Cerebellar nuclear complex (tissue), 1 donor: ENCODE measurements at places on chromosomes 2 and 18.

DNA sequence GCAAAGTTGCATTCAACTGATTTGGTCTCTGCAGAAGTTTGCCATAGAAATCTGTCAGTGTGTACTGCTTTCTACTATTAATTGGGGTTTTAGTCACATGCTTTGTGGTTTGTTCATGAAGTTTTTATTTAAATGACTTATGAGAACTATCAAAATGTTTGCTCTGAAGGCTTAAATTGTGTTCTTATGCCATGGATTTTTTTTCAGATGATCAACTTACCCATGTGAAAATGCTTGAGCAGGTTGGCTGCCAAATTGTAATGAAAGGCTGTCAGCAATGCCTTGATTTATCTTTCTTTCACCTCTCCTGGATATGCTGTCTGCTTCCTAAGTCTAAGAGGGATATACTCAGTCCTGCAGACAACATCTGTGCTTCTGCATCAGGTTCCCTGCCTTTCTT is 50.7 kb downstream of the FMNL2 start:
- no peak for DNase-seq

GRCh38 chr2:118032169-118033013 is 18.5 kb upstream of the CCDC93 start:
- no peak for DNase-seq

DNA sequence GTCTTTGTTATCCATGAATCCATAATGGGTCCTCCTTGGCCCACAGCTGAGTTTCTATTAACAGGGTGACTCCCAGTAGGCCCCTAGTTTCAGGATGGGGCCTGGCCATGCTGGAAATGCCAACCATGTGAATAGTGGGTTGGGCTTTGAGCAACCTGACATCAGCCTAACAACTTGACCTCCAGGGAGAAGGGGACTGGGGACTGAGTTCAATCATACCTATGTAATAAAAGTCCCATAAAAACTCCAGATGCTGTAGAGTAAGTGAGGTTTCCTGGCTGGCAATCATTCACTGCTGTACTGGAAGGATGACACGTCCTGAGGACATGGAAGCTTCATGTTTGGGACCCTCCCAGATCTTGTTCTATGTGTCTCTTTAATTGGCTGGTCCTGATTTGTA is 7.9 kb downstream of the REV1 start:
- DNase-seq, result no peak

DNA sequence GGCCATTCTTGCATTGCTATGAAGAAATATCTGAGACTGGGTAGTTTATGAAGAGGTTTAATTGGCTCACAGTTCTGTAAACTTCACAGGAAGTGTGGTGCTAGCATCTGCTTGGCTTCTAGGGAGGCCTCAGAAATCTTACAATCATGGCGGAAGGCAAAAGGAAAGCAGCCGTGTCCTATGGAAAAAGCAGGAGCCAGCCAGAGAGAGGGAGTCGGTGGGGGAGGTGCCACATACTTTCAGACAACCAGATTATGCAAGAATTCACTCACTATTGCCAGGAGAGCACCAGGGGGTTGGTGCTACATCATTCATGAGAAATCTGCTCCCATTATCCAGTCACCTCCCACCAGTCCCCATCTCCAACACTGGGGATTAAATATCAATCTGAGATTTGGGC is 64.1 kb downstream of the CPS1 start:
- DNase-seq, result no peak

- DNase-seq, result no peak
These were observed 34.9 kb downstream of the SUCLG1 start for GRCh38 chr2:84424152-84424551.

DNA sequence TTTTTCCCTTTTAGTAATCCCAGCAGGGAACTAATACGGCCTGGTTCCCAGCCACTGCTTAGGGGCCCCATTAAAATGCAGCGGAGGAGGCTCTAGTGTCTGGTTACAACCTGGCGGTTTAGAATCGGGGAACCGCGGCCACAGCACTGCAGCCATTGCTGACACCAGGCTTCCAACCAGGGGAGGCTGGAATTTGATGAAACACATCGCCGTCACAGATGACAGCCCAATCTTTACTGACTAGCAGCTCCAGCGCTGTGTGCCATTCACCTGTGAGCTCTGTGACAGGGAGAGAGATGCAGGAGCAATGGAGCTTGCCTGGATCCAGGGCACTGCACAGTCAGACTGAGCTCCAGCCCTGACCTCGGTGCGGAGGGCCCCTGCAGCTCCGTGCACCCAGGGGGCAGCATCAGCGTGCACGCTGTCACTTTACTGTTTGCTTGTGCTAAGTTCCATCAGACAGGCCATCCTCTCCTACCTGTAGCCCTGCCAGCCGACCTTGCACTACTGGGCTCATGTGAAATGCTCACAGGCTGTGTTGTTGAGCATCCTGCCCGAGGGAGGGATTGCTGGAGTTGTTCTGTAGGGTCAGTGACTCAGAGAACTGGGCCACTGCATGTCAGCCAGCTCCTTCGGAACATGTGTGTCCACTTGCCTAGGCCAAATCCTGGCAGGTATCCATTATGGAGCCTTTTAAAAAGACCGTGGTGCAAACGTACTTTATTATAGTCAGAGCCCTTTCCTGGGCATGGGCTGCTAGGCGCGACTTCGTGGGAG is 203.5 kb downstream of the SEPTIN10 start:
- no peak for DNase-seq

DNA sequence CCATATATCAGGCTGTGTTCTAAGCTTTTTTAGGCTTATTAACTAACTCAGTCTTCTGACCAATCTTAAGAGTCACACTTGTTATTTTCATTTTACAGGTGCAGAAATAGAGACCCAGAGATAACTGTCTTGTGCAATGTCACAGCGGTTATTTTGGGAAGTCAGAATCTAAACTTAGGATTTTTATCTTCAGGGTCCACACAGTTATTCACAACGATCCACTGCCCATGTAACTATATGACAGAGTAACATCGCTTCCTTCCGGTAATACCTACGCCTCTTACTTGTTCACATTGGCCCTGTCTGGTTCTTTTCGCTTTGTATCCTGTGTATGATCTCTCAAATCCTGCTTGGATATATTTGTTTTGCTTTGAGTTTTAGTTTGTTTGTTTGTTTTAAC is 631.7 kb downstream of the LRP1B start:
- DNase-seq, result no peak

DNA sequence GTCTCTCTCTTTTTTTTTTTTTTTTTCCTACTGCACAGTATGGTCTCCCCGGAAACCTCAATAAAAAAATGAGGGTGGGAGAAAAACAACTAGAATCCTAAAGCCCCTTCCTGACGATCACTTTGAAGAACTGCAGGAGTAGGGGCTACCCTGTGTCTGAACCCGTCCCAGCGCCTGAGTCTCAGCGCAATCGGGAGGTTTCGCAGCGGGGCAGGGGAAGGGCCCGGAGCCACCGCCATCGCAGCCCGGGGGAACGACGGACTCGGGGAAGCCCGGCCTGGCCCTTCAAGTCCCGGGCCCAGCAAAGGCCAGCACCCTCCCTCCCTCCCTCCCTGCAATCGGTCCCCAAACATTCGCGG is 411 bp downstream of the NARS1 start:
- no peak for DNase-seq

GRCh38 chr2:6793913-6794312 is 71.8 kb downstream of the CMPK2 start:
- DNase-seq, result no peak

DNA sequence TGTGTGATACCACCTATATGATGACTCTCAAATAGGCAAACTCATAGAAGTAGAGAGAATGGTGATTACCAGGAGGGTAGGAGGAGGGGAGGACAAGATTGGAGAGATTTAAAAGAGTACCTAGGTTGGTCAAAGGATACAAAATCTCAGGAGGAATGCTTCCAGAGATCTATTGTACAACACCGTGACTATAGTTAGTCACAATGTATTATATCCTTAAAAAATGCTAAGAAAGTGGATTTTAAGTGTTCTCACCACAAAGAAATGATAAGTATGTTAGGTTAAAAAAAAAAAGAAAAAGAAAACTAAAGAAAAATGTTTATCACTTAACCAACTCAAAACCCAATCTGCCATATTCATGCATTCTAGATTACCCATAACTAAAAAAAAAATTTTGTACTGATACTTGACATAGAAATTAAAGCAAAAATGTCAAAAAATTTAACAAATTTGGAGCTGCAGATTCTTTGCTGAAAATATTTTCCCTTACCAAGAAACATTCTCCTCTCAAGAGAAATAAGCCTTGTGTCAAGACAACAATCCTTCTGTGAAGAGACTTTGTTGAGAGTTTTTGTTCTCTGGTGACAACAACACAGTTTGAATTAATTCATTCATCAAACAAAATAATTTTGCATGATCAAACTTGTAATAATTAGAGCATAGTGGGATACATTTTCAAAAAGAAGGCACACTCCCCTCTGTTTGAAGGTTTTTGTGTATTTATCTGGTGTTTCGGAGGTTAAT is 213.1 kb downstream of the DNER start:
- no peak for DNase-seq

- no peak for DNase-seq
These were observed 32.2 kb downstream of the ZAP70 start for GRCh38 chr2:97745474-97746174.

DNA sequence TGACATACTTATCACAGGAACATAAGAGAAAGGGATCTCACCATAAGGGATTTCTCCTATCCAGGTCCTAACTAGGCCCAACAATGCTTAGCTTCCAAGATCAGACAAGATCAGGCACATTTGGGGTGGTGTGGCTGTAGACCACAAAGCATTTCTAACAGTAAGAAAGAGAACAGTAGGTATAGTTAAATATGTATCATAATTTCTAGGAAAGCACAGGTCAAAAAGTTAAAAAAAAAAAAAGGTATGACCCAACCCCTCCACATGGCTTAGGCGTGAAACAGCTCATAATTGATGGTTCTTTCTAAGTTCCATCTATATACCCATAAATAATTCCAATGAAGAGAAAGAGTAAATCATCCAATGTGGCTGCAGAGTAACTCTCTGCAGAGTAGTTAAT is 6.9 kb downstream of the PRKD3 start:
- no peak for DNase-seq

DNA sequence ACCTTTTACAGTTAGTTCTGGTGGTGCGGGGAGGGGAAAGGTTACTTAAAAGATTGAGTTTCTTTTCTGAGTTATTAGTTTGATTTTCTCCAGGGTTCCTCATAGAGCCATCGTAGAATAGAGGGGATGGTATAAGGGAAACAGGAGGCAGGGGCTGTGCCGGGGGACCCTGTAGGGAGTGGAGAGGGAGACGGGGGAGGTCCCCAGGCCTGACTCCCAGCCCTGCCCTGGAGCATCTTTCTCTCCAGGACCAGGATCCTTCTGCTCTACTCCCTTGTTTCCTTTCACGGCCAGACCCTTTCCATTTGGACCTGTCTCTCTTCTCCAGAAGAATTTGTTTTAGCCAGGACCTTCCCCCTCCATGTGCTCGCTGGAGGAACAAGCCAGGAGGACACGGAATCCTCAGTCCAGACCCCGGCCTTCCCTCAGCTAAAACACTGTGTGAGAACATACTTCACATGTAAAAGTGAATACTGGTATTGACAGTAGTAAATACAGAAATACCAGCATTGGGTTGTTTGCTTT is 35.4 kb downstream of the DGKD start:
- DNase-seq, result no peak

DNA sequence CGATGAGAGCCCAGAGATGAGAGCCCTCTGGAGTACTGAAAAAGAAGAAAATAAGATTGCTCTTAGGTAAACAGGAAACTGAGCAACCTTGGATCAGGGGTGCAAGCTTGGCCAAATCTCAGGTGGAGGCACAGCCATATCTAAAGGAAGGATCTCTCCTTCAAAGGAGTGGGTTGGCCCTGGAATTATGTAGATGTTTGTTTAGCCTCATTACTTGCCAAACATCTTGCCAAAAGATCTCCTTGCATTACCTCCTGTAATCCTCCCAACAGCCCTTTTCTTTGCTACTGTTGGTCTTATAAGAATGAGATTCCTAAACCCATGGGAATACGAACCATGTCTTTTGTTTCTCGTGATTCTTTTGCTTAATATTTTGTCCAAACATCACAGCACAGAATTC is 332.6 kb upstream of the NCKAP5 start:
- DNase-seq, result no peak

DNA sequence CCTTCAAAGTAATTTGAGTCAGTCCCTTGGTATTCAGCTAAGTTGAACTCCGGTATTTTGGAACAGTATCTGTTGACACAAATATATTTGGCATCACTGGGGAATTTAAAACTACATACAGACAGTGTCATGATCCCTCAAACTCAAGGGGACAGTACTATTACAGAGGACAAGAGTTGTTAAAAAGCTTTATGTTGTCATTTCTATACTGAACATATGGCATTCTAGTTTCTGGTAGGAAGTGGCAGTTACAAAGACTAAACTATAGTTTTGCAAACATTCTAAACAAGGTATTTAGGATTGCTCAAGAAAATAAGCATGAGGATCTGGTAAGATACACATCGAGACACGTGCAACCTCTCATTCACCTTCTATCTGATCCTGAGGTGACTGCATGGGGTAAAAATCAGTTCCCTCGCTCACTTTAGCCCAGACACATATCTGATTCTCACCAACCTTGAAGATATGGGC is 16.6 kb upstream of the CCNYL1 start:
- DNase-seq, result no peak

- DNase-seq, result no peak
These were observed 39.8 kb downstream of the TTN start for GRCh38 chr2:178767094-178768060.

DNA sequence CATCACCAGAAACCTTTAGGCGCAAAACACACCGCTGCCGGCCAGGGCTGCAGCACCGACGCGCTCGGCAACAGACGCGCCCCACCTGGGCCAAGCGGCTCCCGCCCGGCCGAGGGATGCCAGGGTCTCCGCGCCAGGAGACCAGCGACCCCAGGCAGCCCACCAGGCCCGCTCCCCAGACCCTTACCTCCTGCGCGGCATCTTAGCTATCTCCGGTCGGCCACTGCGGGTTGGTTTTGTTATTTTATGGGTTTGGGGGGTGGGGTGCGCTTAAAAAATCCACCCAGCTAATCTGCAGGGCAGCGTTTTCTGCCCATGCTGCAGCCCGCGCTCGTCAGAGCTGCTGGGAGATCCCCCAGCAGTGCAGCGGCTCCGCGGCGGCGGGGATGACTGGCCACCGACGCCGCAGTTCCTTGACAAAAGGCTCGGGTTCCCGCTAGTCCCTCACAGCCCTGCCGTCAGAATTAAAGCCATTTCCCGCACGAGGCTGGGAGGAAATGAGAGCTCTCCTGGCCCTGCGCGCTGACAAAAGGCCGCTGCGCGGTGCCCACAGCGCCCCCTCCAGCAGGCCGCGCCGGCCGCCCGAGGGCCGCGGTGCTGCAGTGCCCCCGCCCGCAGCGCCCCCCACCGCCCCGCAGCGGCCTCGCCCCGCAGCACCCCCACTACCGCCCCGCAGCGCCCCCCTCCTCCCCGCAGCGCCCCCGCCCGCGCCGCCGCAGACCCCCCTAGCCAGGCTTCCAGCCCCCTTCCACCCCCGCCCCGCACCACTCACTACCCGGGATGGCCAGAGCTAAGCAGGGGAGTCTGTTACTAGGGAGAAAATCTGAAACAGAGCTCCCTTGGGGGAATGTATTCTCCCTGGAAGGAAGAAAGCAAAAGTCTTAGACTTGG is at the start of gene ADD2:
Gene ADD2, minus strand, starts transcription at position 502 of the 891 bp plus-strand sequence. CDS start 61,792 bp downstream, outside the sequence.
- DNase-seq, result no peak
